Endodermal cell (in vitro differentiated cells): ENCODE measurements at places on chromosomes 11 and 22.

GRCh38 chr11:90241414-90241813 lies 18.6 kb upstream of the CHORDC1 start:
- DNase-seq = no peak

GRCh38 chr11:11588891-11589290 lies 32.9 kb downstream of the GALNT18 start:
- DNase-seq = peak; percentile 45

- DNase-seq = no peak
Measured at GRCh38 chr22:37741312-37741795, 44.5 kb downstream of the TRIOBP start.

DNA sequence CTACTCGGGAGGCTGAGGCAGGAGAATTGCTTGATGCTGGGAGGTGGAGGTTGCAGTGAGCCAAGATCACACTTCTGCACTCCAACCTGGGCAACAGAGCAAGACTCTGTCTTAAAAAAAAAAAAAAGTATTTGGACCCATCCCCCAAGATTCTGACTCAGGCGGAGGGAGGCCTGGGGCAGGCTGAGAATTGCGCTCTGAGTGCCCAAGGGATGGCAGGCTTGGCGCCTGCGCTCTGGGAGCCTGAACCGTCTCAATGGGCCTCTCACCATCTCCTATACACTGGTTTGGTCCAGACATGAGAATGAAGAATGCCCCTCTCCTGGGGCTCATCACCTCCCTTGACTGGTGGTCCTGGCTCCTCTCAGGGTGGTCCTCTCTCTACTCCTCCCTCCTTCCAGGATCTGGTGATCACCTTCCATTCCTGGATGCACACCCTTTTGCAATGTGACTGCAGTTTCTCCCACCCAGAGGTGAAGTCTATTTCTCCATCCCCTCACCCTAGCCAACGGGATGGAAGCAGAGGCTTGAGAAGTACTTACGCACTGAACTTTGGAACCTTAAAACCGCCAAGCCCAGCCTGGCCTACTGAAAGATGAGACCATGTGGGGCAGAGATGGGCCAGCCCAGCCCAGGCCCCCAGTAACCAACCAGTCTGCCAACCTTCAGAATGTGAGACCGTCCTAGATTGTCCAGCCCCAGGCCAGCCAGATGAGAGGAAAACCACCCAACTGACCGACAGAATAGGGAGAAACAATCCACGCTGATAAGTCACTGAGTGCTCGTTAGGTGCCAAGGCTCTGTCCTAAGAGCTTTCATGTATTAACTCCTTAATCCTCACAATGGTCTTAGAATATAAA lies 4.9 kb downstream of the POLR3H start:
- DNase-seq = no peak

GRCh38 chr11:15159085-15159484 lies 44.4 kb downstream of the INSC start:
- DNase-seq = peak; percentile 61

GRCh38 chr11:74838188-74838587 lies 89.5 kb downstream of the RNF169 start:
- no peak for DNase-seq

- DNase-seq = peak; percentile 74
Measured at GRCh38 chr22:19291218-19291579, 320 bp downstream of the CLTCL1 start.

DNA sequence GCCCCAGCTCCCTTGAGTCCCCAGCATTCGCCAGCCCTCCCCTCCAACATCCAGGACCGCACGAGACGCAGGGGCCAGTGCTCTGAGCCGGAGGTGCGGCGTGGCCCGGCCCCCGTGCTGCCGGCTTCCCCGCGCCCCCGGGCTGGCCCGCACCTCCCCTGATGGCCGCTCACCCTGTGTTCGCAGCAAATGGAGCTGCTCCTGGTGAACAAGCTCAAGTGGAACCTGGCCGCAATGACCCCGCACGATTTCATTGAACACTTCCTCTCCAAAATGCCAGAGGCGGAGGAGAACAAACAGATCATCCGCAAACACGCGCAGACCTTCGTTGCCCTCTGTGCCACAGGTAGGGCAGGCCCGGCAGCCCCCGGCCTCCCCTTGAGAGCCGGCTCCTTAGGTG lies 2.7 kb downstream of the CCND1 start:
- DNase-seq = no peak

- DNase-seq = peak; percentile 92
Measured at GRCh38 chr11:76838678-76839068, 22.0 kb upstream of the ACER3 start.

GRCh38 chr22:29817724-29818123 lies 20.4 kb downstream of the ASCC2 start:
- no peak for DNase-seq

GRCh38 chr11:124222407-124222806 lies 18.5 kb upstream of the OR8G1 start:
- no peak for DNase-seq

GRCh38 chr11:130547761-130548490 lies 99.5 kb downstream of the ADAMTS15 start:
- DNase-seq = no peak

GRCh38 chr11:95734009-95734572 lies 55.5 kb downstream of the FAM76B start:
- no peak for DNase-seq

DNA sequence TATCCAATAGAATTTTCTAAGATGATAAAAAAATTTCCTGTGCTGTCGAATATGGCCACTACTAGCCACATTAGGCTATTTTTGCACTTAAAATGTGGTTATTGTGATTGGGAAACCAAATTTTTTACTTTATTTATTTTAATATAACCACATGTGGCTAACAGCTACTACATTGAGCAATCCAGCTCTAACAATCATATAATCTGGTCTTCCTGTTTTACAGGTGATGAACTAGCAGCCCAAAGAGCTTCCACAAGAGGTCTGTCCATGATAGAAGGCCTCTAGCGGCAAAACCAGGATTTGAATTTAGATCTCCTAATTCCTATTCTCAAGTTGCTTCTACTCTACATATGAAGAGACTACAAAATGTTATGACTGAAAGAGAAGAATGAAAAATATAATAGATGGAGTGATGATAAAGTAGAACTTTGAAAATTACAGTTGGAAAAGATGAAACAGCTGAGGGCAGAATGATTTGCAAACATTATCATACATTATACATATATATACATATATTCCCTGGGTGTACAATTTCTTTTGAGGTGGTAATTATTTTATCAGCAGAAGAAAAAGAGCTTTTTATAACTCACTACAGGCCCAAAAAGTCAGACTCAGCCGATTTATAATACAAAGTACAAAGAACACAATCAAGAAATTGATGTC lies 363.5 kb upstream of the PITPNB start:
- DNase-seq = no peak

- DNase-seq = no peak
Measured at GRCh38 chr11:8344346-8344745, 80.7 kb upstream of the LMO1 start.

GRCh38 chr22:25489947-25490346 lies 74.5 kb upstream of the GRK3 start:
- DNase-seq = no peak

DNA sequence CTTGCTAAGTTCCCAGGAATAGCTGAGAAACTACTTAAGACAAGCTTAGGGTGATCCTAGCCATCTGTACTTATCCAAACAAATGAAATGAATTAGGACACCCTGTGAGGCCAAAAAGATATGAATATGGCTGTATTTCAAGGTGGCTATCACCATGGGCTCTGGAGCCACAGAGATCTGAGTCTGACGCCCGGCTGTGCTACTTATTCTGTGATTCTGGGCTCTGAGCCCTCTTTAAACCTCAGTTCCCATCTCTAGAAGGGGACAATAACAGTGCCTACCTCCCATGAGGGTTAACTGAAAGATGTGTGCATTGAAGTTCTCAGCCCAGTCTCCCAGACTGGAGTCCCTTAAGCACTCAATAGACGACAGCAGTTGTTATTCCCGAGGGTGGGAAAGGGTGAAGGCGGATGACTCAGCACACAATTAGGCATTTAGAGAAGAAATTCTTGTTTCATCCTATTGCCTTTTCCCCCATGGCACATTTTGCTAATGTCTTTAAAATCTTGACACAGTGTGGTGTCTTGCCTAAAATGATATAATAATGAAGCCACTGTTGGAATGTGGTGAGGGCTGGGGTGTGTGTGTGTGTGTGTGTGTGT lies 132.5 kb downstream of the ADAMTS15 start:
- DNase-seq = peak; percentile 64

GRCh38 chr22:43447380-43447779 lies 35.6 kb downstream of the MPPED1 start:
- DNase-seq = no peak

- no peak for DNase-seq
Measured at GRCh38 chr22:24125941-24126340, 55.3 kb upstream of the SUSD2 start.

GRCh38 chr22:49763696-49764095 lies 64.0 kb downstream of the BRD1 start:
- peak; percentile 31 for DNase-seq

DNA sequence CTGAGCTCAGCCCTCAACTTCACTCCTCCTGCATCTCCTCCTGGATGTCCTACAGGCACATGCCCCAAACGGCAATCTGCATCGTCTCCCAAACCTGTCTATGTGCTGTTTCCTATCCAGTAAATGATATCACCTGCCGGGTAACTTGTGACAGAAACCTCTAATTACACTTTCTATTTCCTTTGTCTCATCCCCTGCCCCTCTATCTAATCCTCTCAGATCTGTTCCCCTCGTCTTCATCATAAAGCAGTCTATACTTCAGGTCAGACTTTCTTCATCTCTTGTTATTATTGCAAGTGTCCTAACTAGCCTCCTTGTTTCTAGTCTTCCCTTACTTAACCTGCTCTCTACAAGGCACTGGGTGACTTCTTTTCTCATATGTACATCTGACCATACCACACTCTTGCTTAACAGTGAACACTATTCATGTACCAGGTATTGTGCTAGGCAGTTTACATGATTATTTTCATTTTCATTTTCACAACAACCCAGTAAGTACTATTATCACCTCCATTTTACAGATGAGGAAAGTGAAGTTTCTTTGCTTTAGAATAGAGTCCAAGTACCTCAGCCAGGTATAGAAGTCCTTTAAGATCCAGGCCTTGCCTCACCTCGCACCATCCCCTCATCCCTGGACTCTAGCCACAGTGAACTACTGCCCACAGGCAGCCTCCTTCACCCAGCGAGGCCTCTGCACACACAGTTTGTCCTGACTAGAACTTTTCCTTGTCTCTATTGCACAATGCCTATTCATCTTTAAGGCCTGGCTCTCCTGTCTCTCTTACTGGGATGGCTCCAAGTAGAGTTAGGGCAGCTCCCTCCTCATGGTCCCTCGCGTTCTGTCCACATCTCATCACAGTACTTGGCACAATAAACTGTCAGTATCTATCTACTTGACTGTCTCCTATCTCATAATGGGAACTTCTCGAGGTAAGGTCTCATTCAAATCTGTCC lies 22.1 kb upstream of the UCP3 start:
- no peak for DNase-seq

- DNase-seq = no peak
Measured at GRCh38 chr11:65708451-65708850, 3.6 kb upstream of the KAT5 start.

DNA sequence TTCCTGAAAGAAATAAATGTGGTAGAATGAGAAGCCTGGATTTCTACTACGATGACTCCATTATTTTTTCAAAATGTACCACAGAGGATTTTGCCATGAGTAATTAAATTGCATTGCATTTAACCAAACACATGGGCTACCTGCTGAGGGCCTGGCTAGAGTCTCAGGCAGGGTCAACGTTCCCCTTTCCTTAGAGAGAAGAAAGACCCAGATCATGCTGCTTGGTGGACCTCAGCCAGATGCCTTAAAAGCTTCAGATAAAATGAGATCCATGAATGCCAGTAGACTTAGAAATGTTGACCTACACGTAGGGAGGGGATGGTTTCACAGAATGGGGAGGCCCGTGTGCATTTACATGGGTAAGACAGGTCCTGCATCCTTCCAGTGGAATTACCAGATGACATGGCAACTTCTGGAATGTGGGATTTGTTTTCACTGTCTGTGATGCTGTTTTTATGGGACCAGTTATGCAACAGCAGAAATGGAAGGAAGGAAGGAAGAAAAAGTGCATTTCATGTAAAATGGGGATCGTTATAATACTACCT lies 1069.4 kb downstream of the NTM start:
- DNase-seq = no peak

GRCh38 chr11:10918698-10919097 lies 60.8 kb upstream of the ZBED5 start:
- no peak for DNase-seq
